Activated T-helper 1 cell treated with anti-CD3 and anti-CD28 coated beads, Interleukin-12 subunit alpha, Interleukin-12 subunit beta, Interleukin-2, Interleukin-4 antibody, amounts not matched to agents 30 ng/mL and 10 ng/mL and 1 ng/mL, durations not matched to agents 14 hours and 24 hours and 36 hours (primary cell): ENCODE measurements at places on chromosomes 11 and 22. TPM values are rescaled to one million over a fixed set of nuclear protein-coding genes. Genes with fewer than 3 reads are reported as not detected.

GRCh38 chr11:3837793-3838192 is 3.0 kb downstream of the RHOG start:
- no peak for DNase-seq

FREY1 gene
- 0.59 and 1.9 TPM in 2 replicates for total RNA-seq

- peak; percentile 69 for DNase-seq
Observed at GRCh38 chr22:30920407-30920806, 48.2 kb downstream of the MORC2 start.

- no peak for DNase-seq
Observed at GRCh38 chr22:46081831-46082210, 68.5 kb upstream of the PPARA start.

GRCh38 chr22:19867617-19868016 is 12.9 kb upstream of the GNB1L start:
- DNase-seq, result no peak

DNA sequence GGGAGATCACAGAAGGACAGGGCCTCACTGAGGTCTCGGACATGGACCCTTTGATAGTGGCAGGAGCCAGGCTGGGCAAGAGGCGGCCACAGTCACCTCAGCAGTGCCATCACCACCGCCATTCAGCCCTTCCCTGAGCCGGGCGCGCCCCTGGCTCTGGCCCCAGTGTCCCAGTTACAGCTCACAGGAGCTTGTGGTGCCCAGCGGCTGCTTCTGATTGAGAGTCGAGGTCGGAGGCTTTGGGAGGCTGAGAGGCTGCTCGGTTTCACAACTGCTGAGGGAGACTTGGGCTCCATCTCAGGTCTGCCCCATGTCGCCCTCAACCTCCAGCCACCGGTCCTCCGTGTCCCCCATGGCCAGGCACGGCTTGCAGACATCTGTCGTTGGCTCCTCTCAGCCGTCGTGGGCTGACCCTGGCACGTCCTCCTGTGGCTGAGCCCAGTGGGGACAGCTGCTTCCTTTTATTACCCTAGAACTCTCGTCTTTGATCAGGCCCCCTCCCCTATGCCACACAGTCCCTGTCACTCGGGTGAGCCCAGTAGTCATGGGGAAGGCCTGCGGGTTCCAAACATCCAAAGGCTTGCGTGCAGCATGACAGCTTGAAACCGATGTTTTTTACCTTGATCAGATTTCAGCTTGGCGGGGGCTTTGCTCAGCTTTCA is 28.4 kb upstream of the PPP6R3 start:
- no peak for DNase-seq

DNA sequence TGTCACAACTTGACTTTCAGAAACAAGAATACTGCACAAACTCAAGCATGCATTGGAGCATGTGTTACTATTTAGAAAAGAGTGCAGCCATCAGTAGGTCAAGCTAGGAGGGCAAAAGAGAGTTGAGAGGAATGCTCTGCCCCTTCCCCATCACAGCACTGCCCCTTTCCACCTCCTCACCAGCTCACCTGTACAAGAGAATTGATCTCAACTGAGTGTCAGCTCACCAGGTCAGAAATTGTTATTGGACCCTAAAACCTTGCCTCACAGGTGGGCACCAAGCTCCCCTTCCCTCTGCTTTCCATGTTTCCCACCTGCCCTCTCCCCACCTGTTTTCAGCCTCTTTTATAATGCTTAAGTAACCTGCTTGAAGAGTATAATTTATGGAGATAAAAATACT is 48.8 kb downstream of the DKK3 start:
- DNase-seq, result no peak

DNA sequence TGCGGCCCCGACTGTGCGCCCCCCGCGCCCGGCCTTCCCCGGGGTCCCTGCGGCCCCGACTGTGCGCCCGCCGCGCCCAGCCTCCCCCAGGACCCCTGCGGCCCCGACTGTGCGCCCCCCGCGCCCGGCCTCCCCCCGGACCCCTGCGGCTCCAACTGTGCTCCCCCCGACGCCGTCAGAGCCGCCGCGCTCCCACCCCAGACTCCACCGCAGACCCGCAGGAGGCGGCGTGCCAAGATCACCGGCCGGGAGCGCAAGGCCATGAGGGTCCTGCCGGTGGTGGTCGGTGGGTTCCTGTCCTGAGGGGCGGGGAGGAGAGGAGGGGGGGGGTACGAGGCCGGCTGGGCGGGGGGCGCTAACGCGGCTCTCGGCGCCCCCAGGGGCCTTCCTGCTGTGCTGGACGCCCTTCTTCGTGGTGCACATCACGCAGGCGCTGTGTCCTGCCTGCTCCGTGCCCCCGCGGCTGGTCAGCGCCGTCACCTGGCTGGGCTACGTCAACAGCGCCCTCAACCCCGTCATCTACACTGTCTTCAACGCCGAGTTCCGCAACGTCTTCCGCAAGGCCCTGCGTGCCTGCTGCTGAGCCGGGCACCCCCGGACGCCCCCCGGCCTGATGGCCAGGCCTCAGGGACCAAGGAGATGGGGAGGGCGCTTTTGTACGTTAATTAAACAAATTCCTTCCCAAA is 3.1 kb downstream of the DRD4 start:
- DNase-seq, result no peak

DNA sequence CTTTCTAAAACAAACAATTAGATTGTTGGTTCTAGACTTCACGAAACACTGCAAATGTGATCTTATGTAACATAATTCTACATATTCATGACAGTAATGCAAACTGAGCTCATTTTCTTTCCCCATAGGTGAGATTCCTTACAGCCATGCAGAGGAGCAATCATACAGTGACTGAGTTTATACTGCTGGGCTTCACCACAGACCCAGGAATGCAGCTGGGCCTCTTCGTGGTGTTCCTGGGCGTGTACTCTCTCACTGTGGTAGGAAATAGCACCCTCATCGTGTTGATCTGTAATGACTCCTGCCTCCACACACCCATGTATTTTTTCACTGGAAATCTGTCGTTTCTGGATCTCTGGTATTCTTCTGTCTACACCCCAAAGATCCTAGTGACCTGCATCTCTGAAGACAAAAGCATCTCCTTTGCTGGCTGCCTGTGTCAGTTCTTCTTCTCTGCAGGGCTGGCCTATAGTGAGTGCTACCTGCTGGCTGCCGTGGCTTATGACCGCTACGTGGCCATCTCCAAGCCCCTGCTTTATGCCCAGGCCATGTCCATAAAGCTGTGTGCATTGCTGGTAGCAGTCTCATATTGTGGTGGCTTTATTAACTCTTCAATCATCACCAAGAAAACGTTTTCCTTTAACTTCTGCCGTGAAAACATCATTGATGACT is 1.5 kb downstream of the OR9G1 start:
- DNase-seq, result no peak

F2 gene
- total RNA-seq, result not detected in 2 replicates

P2RX6 gene
- total RNA-seq, result 0.18 and 0.22 TPM in 2 replicates

DNA sequence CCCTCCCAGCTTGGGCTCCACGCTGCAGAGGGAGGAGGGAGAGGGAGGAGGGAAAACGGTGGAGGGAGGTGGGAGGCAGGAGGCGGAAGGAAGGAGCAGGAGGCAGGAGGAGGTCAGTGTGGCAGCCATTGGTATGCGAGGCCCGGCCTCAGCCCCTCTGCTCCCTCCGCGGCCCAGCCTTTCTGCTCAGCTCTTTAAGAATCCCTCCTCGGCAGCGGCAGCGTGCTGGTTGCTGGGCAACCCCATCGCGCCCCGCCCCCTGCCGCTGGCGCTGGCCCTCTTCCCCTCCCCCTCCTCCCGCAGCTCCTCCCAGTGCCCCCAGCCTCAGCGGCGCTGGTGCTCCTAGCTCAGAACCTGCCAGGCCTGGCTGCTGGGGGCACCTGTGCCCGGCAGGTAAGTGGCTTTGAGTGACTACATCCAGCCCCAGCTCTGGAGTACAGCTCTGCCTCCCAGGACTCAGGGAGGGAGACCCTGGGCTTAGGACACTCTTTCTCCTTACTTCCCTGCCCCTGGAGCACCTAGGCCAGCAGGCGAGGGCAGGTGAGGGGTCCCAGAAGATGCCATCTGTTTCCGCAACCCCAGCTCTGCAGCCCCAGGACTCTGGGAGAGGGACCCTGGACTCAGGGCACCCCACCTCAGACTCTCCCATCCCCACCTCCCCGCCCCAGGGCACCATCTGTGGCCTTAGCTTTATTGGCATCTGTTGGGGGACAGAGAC is 7.2 kb upstream of the FLRT1 start:
- DNase-seq, result no peak

DNA sequence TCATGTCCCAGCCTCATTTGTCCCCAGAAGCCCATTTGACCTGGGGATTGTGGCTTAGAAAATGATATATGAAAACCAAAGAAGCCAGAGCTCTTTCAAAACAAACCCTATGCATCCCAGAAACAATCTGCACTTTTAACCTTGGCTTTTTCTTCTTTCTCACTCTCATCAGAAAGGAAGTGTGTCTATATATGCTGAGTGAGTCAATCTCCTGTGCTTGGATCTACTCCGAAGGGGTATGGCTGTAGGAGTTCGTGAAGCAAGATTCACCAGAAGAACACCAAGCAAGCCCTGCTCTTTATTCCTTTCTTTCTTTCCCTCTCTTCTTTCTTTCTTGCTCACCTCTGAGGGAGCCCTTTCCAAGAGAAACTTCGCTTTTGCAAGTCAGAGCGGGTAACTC is 636 bp downstream of the PAMR1 start:
- DNase-seq, result no peak

GRCh38 chr11:84993386-84993785 is 633.8 kb downstream of the DLG2 start:
- no peak for DNase-seq

DNA sequence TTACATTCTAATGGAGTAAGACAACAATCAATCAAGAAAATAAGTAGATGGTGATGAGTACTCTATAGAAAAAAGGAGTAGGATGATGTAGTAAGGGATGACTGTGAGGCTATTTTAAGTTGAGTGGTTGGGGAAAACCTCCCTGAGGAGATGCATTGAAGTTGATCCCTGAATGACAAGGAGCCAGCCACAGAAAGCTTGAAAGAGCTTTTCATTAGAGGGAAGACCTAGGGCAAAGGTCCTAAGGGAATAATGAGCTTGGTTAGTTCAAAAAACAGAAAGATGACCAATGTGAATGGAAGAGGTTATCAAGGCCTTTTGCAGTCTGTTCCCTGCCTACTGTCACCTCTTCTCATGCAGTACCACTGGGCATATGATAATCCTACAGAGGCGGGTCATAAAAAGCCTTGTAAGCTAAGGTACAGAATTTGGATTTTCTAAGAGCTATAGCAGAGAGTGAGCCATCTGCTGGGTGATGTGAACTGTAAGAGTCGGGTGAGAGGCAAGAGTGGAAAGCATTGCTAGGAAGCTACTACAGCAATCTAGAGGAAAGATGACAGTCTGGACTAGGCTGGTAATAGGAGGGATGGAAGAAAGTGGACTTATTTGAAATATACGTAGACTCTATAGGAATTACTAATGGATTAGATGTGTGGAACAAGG is 3.1 kb downstream of the PPP2R1B start:
- DNase-seq, result no peak

CEP126 gene
- total RNA-seq, result 0.41 and 1.2 TPM in 2 replicates

- DNase-seq, result no peak
Observed at GRCh38 chr22:44999687-45000086, 10.1 kb downstream of the PHF21B start.

GRCh38 chr22:11628651-11629511 is 3899.1 kb upstream of the OR11H1 start:
- DNase-seq, result no peak

DNA sequence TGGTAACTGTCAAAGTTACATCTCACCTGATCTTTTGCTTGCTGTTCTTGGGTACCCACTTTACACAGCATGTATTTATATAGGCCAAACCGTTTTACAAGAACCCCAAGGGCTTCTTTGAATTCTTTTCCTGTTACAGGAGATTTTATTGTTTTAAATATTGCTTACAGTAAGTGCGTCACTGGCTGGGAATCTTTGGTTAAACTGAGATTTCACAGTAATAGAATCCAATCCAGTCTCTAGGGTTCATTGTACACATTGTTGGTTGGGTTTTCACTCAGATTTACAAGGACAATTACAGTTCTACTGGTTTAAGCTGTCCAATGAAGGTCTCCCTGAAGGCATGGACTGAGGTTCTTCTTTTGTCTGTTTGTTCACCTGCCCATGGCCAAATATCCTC is 171.7 kb downstream of the INSC start:
- DNase-seq, result no peak

GRCh38 chr22:45893516-45893915 is 83.4 kb downstream of the WNT7B start:
- DNase-seq, result no peak

RHOD gene
- total RNA-seq, result 0.39 and 0.44 TPM in 2 replicates
